ENCODE measurements at places on chromosomes 7 and 10.
A peak's percentile ranks its signal among the peaks of the same experiment; 100 is the strongest.

DNA sequence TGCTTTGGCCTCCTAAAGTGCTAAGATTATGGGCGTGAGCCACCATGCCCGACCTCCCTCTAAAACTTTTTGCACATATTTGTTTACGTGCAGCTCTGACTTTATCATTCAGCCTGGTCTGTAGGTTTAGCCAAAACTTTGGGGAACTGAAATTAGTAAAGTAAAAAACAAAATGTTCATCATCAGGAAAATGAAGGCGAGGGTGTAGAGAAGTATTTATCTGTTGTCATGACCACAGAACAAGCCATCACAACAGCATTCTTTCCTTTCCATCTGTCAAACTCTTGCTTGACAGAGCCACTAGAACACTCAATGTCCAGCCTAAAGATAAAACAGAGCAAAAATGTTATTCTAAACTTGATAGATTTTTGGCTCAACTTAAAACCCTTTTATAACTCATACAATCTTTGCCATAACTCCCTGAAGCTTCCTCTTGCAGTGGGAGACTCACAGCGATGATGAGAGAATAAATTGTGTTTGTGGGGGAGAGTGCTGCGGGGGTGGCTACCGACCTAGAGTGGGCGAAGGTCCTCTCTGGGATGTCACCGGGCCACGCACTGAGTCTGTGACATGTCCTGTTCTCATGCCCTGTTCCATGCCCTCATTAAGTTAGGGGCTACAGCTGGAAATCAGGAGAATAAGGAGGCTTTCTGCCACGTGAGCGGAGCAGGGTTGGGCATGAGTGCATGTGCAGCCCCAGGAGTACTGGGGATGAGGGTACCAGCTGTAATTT lies 58.6 kb upstream of the MKRN1 start:
- no peak overlapping the region for H3K27ac ChIP-seq
- peaks cover 3% of the 10 kb centered on the region for H3K36me3 ChIP-seq
- H3K27me3 ChIP-seq: no peaks in the 10 kb centered on the region
- peaks cover 29% of the 10 kb centered on the region for H3K4me1 ChIP-seq
- DNase-seq: no peak

GRCh38 chr10:97718659-97719142 lies 5.2 kb downstream of the MARVELD1 start:
- H3K36me3 ChIP-seq: no peaks in the 10 kb centered on the region
- H3K27me3 ChIP-seq: no peaks in the 10 kb centered on the region
- H3K27ac ChIP-seq: no peak overlapping the region
- no peak overlapping the region for H3K4me3 ChIP-seq
- no peak for DNase-seq
- H3K4me1 ChIP-seq: peaks cover 9% of the 10 kb centered on the region

GRCh38 chr7:83469491-83469890 lies 179.4 kb downstream of the SEMA3E start:
- no peak overlapping the region for H3K27ac ChIP-seq
- no peaks in the 10 kb centered on the region for H3K27me3 ChIP-seq
- H3K36me3 ChIP-seq: no peaks in the 10 kb centered on the region

GRCh38 chr7:142450206-142450605 lies 192.3 kb upstream of the PRSS58 start:
- H3K4me3 ChIP-seq: no peak overlapping the region
- no peaks in the 10 kb centered on the region for H3K4me1 ChIP-seq
- H3K27ac ChIP-seq: no peak overlapping the region
- DNase-seq: no peak
- H3K27me3 ChIP-seq: peaks cover 19% of the 10 kb centered on the region
- H3K36me3 ChIP-seq: no peaks in the 10 kb centered on the region

DNA sequence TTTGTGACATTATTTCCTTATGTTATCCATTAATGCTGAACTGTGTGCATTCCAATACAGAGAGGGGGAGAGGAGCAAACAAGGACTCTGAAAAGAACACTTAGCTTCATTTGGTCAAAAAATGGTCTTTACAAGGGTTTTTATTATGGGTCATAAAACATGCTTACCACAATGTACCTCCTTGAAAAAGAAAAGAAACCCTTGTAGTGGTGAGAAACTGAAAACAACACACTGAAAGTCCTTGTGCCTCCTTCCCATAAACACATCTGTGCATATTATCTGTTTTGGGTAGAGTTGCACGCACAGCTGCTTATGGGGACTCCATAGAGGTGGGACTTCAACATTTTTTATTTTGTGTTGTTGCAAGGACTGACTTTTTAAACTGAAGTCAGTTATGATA lies 98.7 kb downstream of the CDK6 start:
- H3K36me3 ChIP-seq: no peaks in the 10 kb centered on the region
- H3K4me1 ChIP-seq: peaks cover 18% of the 10 kb centered on the region

DNA sequence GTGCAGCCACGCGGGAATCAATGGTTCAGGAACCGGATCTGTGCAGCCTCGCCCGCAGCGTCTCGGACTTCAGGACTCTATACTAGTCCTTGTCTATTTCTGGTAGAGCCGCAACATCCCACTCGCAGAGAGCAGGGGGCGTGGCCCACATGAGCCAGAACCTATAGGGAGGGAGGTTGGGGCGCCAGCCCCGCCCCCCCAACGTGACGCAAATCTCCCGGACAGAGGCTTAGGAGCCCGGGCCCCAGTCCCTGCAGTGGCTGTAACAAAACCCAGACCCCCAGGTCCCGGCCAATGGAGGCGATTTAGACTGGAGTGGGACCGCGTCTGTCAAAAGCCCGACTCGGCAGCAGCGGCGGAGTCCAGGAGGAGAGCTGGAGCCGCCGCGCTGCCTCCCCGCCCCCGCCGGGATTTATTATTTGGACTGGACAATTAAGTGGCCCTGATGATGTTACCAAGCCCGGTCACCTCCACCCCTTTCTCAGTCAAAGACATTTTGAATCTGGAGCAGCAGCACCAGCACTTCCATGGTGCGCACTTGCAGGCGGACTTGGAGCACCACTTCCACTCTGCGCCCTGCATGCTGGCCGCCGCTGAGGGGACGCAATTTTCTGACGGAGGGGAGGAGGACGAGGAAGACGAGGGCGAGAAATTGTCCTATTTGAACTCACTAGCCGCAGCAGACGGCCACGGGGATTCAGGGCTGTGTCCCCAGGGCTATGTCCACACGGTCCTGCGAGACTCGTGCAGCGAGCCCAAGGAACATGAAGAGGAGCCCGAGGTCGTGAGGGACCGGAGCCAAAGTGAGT lies at the start of gene NKX2-3:
TSS of gene NKX2-3 (plus strand) at position 256 of the 809 bp plus-strand sequence. CDS start at position 446, 190 bp downstream.
- H3K4me1 ChIP-seq: peaks cover 41% of the 10 kb centered on the region
- H3K27ac ChIP-seq: no peak within 1 kb of the TSS
- DNase-seq: peak; percentile 75
- H3K27me3 ChIP-seq: peaks cover 94% of the 10 kb centered on the region

DNA sequence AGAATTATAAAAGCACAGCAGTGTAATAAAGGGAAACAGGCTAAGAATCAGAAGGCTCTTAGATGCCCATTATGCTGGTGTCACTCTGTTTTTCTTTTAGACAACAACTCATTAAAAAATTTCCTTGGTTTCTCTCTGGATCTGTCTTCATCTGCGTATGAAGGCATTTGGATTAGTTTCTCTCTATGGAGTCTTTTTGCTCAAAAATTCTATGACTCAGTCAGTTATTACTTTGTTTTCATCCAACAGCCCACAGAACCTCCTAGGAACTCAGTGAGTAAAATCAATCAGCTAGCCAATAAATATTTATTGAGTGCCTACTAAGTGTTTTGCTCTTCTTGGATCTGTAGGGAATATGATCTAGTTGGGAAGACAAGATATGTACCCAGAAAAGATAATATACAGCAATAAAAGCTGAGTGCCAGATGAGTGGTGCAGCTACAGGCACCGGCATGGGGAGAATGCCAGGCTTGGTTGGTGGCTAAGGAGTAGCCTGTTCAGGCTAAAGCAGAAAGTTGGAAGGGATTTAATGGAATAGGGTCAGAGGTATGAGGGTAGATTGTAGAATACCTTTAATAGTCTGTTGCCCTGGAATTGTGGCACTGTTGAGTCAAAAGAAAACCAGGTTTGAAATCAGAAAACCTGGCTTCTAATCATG lies 156.2 kb downstream of the LRRC4 start:
- H3K36me3 ChIP-seq: no peaks in the 10 kb centered on the region
- no peaks in the 10 kb centered on the region for H3K27me3 ChIP-seq
- H3K4me1 ChIP-seq: peaks cover 9% of the 10 kb centered on the region
- H3K4me3 ChIP-seq: no peak overlapping the region
- H3K27ac ChIP-seq: no peak overlapping the region

- peaks cover 9% of the 10 kb centered on the region for H3K4me1 ChIP-seq
- H3K27ac ChIP-seq: no peak overlapping the region
- no peaks in the 10 kb centered on the region for H3K27me3 ChIP-seq
- no peak for DNase-seq
- H3K4me3 ChIP-seq: no peak overlapping the region
Measured at GRCh38 chr10:22854935-22855421, 72.9 kb upstream of the ARMC3 start.

DNA sequence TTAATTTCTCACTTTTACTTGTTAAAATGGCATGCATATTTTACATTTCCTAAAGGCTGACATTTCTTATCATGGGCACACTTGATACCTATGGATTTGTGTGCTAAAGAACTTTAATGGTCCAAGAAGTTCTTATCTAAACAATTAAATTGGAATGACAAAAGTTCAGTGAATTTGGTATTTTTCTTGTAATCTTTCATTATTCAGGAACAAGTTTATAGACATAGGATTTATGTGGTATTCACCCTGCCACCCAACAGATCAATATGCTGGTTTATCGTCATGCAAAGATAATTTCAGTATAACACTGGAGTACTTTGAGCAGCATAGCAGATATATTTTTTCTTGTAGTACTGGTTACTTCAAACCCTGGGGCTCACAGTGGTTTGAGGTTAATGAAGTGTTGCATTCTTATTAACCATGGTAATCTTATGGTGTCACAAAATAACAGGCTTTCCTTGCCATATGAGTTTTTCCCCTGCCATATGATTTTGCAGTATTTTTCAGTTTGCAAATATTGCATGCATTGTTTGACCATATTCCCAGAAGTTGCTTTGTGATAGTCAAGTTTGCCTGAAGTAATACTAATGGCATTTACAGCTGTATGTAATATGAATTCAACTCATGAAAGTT lies 148.8 kb downstream of the PPP1R9A start:
- H3K4me3 ChIP-seq: no peak overlapping the region
- no peaks in the 10 kb centered on the region for H3K4me1 ChIP-seq
- H3K27me3 ChIP-seq: no peaks in the 10 kb centered on the region

GRCh38 chr7:155959894-155960293 lies 147.6 kb upstream of the SHH start:
- no peak overlapping the region for H3K27ac ChIP-seq
- no peaks in the 10 kb centered on the region for H3K36me3 ChIP-seq
- no peaks in the 10 kb centered on the region for H3K27me3 ChIP-seq
- H3K4me1 ChIP-seq: no peaks in the 10 kb centered on the region

- H3K36me3 ChIP-seq: no peaks in the 10 kb centered on the region
- no peaks in the 10 kb centered on the region for H3K27me3 ChIP-seq
- H3K4me1 ChIP-seq: peaks cover 7% of the 10 kb centered on the region
- DNase-seq: no peak
- no peak overlapping the region for H3K27ac ChIP-seq
Measured at GRCh38 chr7:80889525-80889924, 29.3 kb downstream of the SEMA3C start.

GRCh38 chr10:124419635-124420034 lies 912 bp upstream of the OAT start:
- no peak overlapping the region for H3K4me3 ChIP-seq
- no peak overlapping the region for H3K27ac ChIP-seq
- DNase-seq: no peak
- H3K4me1 ChIP-seq: peaks cover 26% of the 10 kb centered on the region

GRCh38 chr7:80896906-80897598 lies 21.8 kb downstream of the SEMA3C start:
- H3K27me3 ChIP-seq: no peaks in the 10 kb centered on the region
- peak overlapping the region; percentile 9 for H3K27ac ChIP-seq
- H3K4me3 ChIP-seq: no peak overlapping the region
- DNase-seq: no peak

- H3K4me3 ChIP-seq: peak overlapping the region; percentile 93
- no peak for DNase-seq
- no peaks in the 10 kb centered on the region for H3K4me1 ChIP-seq
Measured at GRCh38 chr7:17937506-17938120, 2.7 kb downstream of the SNX13 start.

Measured in heart left ventricle (tissue), 16 donors.